CD4-positive, alpha-beta memory T cell (primary cell): ENCODE measurements at places on chromosomes 6 and 20. TPM values are rescaled to one million over a fixed set of nuclear protein-coding genes. Genes with fewer than 3 reads are reported as not detected.

Gene DCBLD1
- 2.6 TPM for polyA plus RNA-seq

Gene RHAG
- polyA plus RNA-seq: not detected

GRCh38 chr6:156269751-156270369 lies 507.3 kb upstream of the ARID1B start:
- H3K4me3 ChIP-seq: no peak overlapping the region
- DNase-seq: no peak
- no peaks in the 10 kb centered on the region for H3K36me3 ChIP-seq
- H3K27me3 ChIP-seq: no peaks in the 10 kb centered on the region
- no peak overlapping the region for H3K27ac ChIP-seq

- no peak for DNase-seq
- H3K27me3 ChIP-seq: no peaks in the 10 kb centered on the region
- no peaks in the 10 kb centered on the region for H3K4me1 ChIP-seq
- H3K4me3 ChIP-seq: no peak overlapping the region
Measured at GRCh38 chr6:96997788-96998187, 73.3 kb downstream of the KLHL32 start.

Gene MRPL14
- 103 TPM for polyA plus RNA-seq

DNA sequence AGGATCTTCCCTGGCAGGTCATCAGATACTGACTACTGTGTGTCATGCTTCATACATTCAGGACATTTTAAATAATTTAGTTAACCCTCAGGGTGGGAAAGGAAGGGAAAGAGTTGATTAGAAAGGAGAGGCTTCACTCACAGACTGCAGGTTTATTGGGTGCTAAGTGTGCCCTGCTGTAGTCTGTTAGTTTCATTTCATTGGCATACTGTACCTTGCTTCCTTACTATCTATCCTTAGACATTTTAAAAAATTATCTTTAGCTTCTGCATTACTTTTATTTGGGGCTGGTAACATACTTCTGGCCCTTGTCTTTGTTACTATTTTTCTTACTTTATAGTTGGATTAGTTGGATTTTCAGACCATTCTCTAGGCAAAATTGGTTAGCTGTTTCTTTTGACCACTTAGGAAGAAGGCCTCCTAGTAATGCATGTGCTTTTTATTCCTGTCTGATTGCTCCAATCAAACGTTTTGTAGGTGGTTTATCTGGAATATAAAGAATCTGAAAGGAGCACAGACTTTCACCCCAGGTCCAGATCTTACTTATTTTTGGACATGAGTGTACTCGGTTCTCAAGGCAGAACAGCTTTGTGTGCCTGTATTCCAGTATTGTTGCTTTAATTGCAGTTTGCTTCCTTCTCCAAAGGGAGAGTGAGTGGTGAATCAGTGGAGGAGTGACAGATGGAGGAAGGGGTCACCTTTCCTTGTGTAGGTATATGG lies 82.7 kb upstream of the PRDM1 start:
- no peaks in the 10 kb centered on the region for H3K4me1 ChIP-seq
- DNase-seq: no peak
- H3K36me3 ChIP-seq: no peaks in the 10 kb centered on the region
- no peak overlapping the region for H3K27ac ChIP-seq

Gene TAP1
- polyA plus RNA-seq: 300 TPM

DNA sequence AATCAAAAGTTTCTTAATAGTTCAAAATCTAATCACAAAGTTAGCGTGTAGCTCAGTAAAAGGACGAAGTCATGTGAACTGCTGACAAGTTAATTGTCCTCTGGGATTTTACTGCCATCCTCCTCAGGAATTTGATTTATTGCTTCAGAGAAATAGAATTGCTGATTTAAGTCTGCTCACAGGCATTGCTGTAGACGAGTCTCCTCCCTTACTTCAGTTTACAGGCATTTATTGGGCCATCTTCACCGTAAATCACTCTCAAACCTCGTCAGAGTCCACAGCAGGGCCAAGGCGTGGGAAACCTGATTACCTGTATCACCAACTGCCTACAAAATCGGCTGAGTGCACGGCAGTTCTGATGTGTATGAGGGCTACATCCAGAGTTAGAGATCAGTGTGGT lies 119.1 kb upstream of the PDE10A start:
- H3K4me1 ChIP-seq: no peaks in the 10 kb centered on the region
- H3K4me3 ChIP-seq: no peak overlapping the region
- H3K27ac ChIP-seq: no peak overlapping the region
- no peaks in the 10 kb centered on the region for H3K36me3 ChIP-seq
- H3K27me3 ChIP-seq: no peaks in the 10 kb centered on the region

DNA sequence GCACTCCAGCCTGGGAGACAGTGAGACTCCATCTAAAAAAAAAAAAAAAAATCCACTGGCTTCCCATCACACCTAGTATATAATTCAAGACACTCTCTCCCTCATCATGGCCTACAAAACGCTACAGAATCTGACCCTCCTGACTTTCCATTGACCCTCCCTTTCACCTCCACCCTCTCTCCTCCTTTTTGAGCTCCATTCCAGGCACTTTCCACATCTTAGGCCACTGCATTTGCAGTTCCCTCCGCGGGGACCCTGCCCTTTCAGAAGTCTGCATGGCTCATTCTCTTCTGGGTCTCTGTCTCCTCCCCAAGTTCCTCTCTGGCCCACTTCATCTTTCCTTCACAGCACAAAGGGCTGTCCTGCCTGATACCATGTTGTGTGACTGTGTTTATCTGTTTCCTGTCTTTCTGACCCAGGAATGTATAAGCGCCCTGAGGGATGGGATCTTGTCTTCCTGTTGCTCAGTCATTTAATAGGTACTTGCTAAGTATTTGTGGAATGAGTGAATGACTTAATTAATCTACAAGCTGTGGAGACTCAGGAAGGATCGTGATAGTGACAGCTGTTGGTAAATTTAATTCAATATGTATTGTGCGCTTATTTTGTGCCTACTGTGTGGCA lies 35.2 kb downstream of the NCR2 start:
- no peak overlapping the region for H3K4me3 ChIP-seq
- no peaks in the 10 kb centered on the region for H3K36me3 ChIP-seq
- H3K27me3 ChIP-seq: peaks cover 49% of the 10 kb centered on the region
- H3K27ac ChIP-seq: no peak overlapping the region
